ENCODE measurements at places on chromosomes 16 and 17.

- DNase-seq: no peak
Observed at GRCh38 chr16:57759131-57759530, 23.6 kb downstream of the KATNB1 start.

DNA sequence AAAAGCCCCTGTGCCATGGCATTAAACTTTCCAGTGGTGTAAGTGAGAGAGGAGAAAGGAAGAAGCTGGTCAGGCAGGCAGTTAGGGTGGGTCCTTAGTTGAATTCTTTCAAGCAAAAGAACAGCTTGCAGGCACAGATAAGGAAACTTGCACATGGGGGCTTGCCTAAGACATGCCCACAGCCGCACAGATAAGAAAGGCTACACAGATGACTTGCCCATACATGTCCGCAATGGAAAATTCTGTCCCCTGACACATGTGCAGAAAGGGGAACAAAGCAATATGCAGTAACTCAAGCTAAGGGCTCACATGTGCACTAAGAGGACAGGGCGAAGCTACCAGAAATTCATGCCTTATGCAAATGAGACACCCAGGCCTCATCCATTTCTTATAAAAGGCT is 69.9 kb downstream of the GSG1L start:
- no peak for DNase-seq

GRCh38 chr16:77376358-77376757 is 58.5 kb downstream of the ADAMTS18 start:
- DNase-seq: no peak

GRCh38 chr16:1810106-1810505 is 16.5 kb downstream of the HAGH start:
- DNase-seq: no peak

DNA sequence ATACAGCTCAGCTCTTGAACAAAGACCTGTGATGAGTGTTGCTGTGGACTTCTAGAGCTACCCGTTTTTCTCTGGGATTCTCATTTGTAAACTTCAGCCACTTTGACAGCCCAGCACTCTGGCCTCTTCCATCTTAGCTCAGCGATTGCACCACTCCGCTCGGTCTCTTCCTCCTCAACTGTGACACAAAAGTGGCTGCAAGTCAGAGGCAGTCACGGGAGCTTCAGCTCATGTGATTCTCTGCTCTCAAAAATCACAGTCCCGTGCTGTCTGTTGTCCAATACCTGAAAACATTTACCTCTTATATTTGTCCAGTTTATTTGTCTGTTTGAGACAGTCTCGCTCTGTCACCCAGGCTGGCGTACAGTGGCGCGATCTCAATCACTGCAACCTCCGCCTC is 75.7 kb upstream of the DNAH17 start:
- peak; percentile 94 for DNase-seq

DNA sequence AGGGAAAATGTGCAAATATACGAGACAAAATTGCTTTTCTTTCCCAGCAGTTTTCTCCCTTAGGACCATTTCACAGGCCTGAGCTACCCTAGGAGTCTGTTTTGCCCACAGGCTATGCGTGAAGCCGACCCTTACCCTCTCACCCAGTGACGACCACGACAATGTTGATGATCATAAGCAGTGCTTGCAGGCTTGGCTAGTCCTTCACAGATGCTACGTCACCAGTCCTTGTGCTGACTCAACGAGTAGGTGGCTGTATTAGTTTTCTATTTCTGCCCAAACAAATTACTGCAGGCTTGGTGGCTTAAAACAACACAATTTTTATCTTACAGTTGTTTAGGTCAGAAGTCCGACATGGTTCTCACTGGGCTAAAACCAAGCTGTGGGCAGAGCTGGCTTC is 574.6 kb upstream of the HSBP1 start:
- DNase-seq: no peak

- no peak for DNase-seq
Observed at GRCh38 chr17:42118545-42118944, 2.6 kb downstream of the KAT2A start.

DNA sequence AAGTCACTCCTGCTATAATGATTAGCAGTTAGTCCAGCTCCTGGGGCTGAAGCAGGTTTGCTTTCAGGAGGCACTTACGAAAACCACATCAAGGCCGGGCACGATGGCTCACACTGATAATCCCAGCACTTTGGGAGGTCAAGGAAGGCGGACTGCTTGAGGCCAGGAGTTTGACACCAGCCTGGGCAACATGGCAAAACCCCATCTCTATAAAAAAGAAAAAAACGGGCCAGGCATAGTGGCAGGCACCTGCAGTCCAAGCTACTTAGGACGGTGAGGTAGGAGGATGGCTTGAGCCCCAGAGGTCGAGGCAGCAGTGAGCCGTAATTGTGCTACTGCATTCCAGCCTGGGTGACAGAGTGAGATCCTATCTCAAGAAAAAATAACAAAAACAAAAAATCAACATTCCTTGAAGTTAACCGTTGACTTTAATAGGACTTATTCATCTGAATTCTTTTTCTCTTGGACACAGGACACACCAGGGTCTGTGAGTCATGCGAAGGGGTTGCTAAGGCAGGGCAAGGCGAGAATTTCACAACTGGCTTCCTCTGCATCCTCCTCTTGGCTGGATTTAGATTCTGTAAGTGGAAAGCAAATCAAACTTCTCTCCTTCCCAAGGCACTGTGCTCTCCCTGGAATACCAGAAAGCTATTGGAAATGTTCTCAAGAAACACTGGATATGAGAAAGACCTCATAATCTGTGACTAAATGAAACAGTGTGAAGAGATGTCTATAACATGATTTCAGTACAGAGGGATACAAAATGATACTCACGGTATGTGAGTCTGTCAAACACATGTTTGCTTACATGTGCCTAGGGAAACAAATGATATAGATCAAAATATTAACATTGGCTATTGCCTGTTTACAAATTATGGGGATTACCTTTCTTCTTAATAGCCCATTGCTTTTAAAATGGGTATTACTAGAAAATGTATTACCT is 99.5 kb downstream of the SYCE1L start:
- no peak for DNase-seq

GRCh38 chr16:9763505-9763904 is 418.7 kb downstream of the GRIN2A start:
- no peak for DNase-seq

Data from CD14-positive monocyte (primary cell).